Activated CD4-positive, alpha-beta memory T cell treated with anti-CD3 and anti-CD28 coated beads for 36 hours (primary cell): ENCODE measurements at places on chromosomes 5 and 9.

- no peak for DNase-seq
- no peaks in the 10 kb centered on the region for H3K36me3 ChIP-seq
- no peaks in the 10 kb centered on the region for H3K27me3 ChIP-seq
- no peak overlapping the region for H3K27ac ChIP-seq
- no peaks in the 10 kb centered on the region for H3K4me1 ChIP-seq
Observed at GRCh38 chr9:10875752-10876151, 262.9 kb upstream of the PTPRD start.

DNA sequence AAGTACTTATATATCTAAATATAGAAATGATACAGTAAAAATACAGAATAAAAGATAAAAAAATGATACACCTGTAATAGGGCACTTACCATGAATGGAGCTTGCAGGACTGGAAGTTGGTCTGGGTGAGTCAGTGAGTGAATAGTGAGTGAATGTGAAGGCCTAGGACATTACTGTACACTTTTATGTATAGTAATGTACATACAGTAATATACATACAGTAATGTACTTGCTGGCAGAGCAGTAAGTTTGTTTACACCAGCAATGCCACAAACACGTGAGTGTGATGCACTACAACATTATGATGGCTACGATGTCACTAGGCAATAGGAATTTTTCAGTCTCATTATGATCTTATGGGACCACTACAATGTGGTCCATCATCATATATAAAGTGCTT is 34.2 kb downstream of the SUSD1 start:
- no peak overlapping the region for H3K27ac ChIP-seq
- no peak overlapping the region for H3K4me3 ChIP-seq
- peaks cover 2% of the 10 kb centered on the region for H3K36me3 ChIP-seq
- DNase-seq = no peak
- H3K27me3 ChIP-seq = no peaks in the 10 kb centered on the region

- no peaks in the 10 kb centered on the region for H3K27me3 ChIP-seq
- peaks cover 55% of the 10 kb centered on the region for H3K36me3 ChIP-seq
- DNase-seq = no peak
- peaks cover 24% of the 10 kb centered on the region for H3K4me1 ChIP-seq
- no peak overlapping the region for H3K4me3 ChIP-seq
- no peak overlapping the region for H3K27ac ChIP-seq
Observed at GRCh38 chr5:79684782-79685181, 4.9 kb upstream of the CMYA5 start.

- no peak for DNase-seq
- H3K4me1 ChIP-seq = no peaks in the 10 kb centered on the region
- H3K36me3 ChIP-seq = no peaks in the 10 kb centered on the region
- no peak overlapping the region for H3K4me3 ChIP-seq
- H3K27me3 ChIP-seq = no peaks in the 10 kb centered on the region
Observed at GRCh38 chr9:4630836-4631235, 31.3 kb upstream of the PLPP6 start.

- DNase-seq = no peak
- no peaks in the 10 kb centered on the region for H3K36me3 ChIP-seq
- H3K4me3 ChIP-seq = no peak overlapping the region
- H3K4me1 ChIP-seq = no peaks in the 10 kb centered on the region
- H3K27ac ChIP-seq = no peak overlapping the region
Observed at GRCh38 chr9:3018071-3018470, 174.2 kb upstream of the PUM3 start.

GRCh38 chr5:105739732-105740131 is 1931.0 kb downstream of the EFNA5 start:
- H3K4me1 ChIP-seq = no peaks in the 10 kb centered on the region
- DNase-seq = no peak
- no peak overlapping the region for H3K4me3 ChIP-seq
- H3K27me3 ChIP-seq = no peaks in the 10 kb centered on the region
- no peak overlapping the region for H3K27ac ChIP-seq
- no peaks in the 10 kb centered on the region for H3K36me3 ChIP-seq
